ENCODE measurements at places on chromosomes 16 and 17.

DNA sequence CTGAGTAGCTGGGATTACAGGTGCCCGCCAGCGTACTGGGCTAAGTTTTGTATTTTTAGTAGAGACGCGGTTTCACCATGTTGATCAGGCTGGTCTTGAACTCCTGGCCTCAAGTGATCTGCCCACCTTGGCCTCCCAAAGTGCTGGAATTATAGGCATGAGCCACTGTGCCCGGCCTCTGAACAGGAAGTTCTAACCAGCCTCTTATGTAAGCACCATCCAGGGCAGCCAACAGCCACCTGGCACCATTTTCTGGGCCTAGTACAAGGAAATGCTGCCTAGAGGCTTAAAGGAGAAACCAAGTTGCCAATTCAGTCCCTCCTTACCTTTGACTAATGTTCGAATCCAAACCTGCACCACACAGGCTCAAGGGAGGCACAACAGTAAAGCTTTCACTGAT lies 8.5 kb upstream of the SLC39A11 start:
- no peak for DNase-seq

DNA sequence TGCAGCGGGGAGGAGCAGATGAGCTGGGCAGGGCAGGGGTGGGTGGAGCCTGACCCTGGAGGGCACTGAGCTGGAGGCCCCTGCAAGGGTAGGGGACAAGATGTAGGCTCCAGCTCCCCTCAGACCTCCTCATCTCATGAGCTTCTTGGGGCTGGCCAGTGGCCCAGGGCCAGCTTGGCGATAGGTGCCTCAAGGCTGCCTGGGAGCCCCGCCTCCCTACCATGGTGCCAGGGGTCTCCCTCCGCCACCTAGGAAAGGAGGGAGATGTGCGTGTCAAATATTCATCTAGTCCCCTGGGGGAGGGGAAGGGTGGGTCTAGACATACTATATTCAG lies 3.9 kb downstream of the HIRIP3 start:
- DNase-seq, result no peak

DNA sequence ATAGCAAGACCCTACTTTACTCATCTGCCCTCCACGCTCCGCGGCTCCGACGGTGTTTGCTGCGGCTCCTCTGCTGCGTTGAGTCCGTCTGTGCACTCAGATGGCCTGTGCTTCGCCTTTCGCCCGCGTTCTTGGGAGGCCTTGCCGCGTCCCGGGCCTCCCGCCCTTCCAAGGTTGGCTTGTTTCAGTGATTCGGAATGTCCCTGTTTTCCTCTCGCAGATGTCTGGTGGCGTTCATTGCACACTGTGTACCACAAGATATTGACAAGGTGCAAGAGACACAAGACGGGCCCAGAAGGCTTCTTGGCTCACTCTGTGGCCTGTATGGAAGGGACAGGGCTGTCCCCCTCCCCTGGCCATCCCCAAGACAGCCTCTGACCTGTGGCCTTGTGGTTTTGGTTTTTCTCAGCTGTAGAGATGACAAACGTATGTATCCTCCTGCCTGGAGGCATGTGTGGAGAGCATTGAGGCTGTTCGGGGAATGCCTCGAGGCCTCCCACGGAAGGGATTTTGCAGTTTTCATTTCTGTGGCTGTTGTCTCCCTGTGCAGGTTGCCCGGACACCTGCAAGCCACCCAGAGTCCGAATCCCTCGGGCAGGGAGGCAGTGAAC lies 15.4 kb downstream of the MGRN1 start:
- no peak for DNase-seq

GRCh38 chr16:71572497-71573116 lies 4.3 kb downstream of the TAT start:
- no peak for DNase-seq

- DNase-seq, result no peak
Observed at GRCh38 chr17:68148936-68149335, 98.9 kb upstream of the AMZ2 start.

DNA sequence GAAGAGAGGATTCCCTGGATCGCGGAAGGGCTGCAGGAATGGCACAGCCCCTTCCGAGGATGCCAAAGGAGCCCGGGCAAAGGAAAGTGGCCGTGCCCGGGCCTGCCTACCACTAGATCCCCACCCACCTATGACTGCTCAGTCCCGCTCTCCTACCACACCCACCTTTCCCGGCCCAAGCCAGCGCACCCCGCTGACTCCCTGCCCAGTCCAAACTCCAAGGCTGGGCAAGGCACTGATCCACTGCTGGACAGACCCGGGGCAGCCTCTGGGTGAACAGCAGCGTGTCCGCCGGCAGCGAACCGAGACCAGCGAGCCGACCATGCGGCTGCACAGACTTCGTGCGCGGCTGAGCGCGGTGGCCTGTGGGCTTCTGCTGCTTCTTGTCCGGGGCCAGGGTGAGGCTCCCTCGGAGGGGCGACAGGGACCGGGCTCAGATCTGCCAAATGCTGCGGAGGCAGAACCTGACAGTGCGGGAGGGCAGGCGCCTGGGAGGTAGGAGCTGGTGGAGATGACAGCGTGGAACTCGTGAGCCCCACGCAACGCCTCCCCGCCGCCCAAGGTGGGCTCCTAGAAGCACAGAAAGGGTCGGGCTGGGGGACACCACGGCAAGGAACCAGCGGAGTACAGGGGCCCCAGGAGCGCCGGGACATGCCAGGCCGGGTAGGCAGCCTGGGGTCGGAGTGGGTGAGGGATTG lies at the start of gene CES2:
Gene CES2 (plus strand): TSS at position 203 of the 698 bp plus-strand sequence. CDS start 120 bp downstream, at position 323.
- peak; percentile 72 for DNase-seq

GRCh38 chr16:56560447-56560846 lies 4.4 kb upstream of the MT4 start:
- DNase-seq, result no peak

GRCh38 chr17:58808609-58809563 lies 53.2 kb downstream of the PPM1E start:
- no peak for DNase-seq

DNA sequence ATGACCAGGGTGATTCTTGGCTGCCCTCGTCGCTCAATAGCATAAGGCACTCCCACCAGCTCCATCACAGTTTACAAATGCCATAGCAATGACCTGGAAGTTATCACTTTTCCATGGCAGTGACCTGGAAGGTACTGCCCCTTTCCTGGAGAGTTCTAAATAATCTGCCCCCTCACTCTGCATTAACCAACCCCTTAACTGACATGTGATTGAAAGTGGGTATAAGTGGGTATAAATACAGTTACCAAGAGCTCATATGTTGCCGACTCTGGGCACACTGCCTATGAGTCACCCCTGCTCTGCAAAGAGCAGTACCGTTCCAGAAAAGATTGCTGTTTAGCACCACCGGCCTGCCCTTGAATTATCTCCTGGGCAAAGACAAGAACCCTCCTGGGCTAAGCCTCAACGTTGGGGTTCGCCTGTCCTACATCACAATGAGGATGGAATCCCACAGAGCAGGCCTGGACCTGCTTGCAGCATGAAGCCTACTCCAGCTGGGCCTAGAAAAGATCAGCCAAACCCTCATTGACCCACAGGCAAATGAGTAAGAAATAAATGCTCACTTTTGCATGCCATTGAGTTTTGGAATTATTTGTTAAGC lies 95.2 kb upstream of the SEC14L1 start:
- DNase-seq, result no peak

DNA sequence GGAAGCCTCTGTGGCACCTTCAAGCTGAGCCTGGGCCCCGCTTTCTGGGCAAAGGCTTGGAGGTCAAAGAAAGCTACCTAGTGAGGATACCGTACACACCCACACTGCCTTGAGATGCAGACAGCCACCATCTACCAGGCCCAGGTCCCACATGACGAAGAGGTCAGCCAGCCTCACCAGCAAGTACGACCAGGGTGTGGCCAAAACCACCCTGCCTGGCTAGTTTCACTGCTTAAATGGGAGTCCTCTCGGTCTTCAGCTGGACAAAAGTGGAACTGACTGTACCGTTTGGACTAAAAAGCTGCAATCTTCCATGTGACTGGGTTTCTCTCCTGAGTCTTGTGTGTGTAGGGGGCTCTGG lies 21.6 kb downstream of the VASN start:
- no peak for DNase-seq

GRCh38 chr16:47460359-47460710 lies 528 bp downstream of the ITFG1 start:
- DNase-seq, result no peak

- DNase-seq, result peak; percentile 56
Observed at GRCh38 chr17:29176558-29177351, 3.4 kb downstream of the MYO18A start.

GRCh38 chr16:81945665-81946064 lies 65.6 kb downstream of the SDR42E1 start:
- DNase-seq, result no peak

- DNase-seq, result no peak
Observed at GRCh38 chr16:57301126-57301817, 16.8 kb upstream of the PLLP start.

GRCh38 chr17:56451629-56452028 lies 141.9 kb upstream of the NOG start:
- no peak for DNase-seq

- DNase-seq, result peak; percentile 49
Observed at GRCh38 chr17:68584581-68585303, 16.4 kb downstream of the FAM20A start.

DNA sequence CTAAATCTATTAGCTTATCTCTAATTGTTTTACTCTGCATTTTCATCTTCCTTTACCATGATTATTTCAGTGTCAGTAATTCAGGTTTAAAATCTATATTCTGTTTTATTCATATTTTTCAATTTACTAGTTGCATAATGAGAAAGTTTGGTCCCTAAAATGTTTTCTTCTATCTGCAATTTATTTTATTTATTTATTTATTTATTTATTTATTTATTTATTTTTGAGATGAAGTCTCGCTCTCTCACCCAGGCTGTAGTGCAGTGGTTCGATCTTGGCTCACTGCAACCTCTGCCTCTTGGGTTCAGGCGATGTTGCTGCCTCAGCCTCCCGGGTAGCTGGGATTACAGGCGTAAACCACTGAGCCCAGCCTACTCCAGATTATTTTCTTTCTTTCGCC lies 1597.3 kb downstream of the CDH8 start:
- no peak for DNase-seq

- no peak for DNase-seq
Observed at GRCh38 chr16:15732416-15732815, 82.4 kb downstream of the NDE1 start.

- no peak for DNase-seq
Observed at GRCh38 chr17:28675980-28676379, 14.0 kb downstream of the SUPT6H start.

- DNase-seq, result no peak
Observed at GRCh38 chr16:84546669-84547545, 42.4 kb upstream of the MEAK7 start.

- DNase-seq, result peak; percentile 96
Observed at GRCh38 chr17:2786176-2786881, 9.9 kb upstream of the RAP1GAP2 start.

DNA sequence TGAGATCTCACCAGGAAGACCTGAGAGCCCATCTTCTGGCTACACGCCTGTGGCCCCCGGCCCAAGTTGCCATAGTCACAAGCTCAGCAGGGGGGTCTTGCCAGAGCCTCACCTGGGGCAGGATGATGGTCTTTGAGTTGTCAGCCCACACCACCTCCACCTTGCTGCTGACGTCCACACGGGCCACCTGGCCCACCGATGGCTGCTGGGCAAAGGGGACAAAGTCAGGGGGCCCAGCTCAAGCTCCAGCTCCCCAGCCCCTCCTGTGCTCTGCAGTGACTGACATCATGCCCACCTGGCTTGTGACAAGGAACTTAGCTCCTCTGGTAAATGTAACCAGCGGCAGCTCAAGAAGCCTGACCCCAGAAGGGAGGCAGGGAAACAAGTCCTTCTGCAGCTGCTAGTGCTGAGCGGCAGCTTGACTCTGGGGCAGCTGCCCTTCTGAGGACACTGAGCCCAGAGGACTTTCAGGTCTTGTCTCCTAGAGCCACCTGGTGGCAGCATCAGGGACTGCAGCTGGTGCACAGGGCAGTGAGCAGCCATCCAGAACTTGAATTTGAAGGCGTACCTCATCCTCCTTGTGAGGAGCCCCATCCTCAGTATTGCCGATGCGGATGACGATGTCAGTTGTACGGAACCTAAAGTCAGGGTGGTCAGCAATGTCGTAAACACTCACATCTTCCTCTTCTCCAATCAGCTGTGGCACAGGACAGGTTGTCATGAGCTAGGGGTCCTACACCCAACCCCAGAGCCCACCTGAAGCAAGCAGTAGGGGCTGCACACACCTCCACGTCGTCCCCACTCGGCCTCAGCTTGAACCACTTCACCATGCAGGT lies 13.5 kb downstream of the SPHK1 start:
- DNase-seq, result peak; percentile 94

- DNase-seq, result no peak
Observed at GRCh38 chr17:26792486-26792885, 501.4 kb upstream of the WSB1 start.

- peak; percentile 52 for DNase-seq
Observed at GRCh38 chr16:12801511-12802042, 2.1 kb downstream of the CPPED1 start.

DNA sequence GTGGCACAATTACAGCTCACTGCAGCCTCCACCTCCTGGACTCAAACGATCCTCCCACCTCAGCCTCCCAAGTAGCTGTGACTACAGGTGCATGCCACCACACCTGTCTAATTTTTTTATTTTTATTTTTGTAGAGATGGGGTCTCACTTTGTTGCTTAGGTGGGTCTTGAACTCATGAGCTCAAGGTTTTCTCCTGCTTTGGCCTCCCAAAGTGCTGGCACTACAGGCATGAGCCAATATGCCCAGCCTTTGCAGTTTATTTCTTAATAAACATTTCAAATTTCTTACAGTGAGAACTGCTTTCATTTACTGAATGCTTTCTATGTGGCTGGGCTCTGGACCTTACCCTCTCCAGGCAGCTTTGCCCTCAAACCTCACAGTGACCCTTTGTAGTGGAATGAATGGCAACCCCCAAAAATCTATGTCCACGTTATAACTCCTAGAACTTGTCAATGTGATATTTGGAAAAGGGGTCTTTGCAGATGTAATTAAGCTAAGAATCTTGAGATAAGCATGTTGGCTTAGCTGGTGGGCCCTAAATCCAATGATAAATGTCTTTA lies 1.6 kb upstream of the TNP2 start:
- no peak for DNase-seq
